ENCODE measurements at places on chromosomes 1 and 21.

DNA sequence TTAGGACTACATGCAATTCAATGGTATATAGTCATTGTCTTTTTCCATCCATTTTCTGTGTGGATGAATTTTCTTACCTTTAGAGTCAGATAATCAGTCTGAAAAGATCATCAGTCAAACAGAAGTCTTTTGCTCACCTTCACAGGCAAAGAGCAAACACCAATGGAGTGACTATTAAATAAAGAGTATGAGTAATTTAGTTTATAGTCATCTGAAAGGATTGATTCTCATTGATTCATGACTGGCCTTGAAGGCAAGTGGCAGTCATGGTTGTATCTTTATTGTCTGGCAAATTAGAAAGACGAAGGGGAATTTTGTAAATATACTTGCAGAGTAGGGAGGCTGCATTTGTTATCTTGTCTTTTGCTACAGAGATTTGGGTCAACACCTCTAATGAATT is 89.9 kb downstream of the EPB41 start:
- DNase-seq, result no peak

- DNase-seq, result no peak
These were observed 424.4 kb downstream of the NPHP4 start for GRCh38 chr1:5567839-5568238.

GRCh38 chr1:225253784-225254183 is 174.1 kb downstream of the LBR start:
- no peak for DNase-seq

- DNase-seq, result no peak
These were observed 44.0 kb downstream of the RNF187 start for GRCh38 chr1:228530951-228531731.

DNA sequence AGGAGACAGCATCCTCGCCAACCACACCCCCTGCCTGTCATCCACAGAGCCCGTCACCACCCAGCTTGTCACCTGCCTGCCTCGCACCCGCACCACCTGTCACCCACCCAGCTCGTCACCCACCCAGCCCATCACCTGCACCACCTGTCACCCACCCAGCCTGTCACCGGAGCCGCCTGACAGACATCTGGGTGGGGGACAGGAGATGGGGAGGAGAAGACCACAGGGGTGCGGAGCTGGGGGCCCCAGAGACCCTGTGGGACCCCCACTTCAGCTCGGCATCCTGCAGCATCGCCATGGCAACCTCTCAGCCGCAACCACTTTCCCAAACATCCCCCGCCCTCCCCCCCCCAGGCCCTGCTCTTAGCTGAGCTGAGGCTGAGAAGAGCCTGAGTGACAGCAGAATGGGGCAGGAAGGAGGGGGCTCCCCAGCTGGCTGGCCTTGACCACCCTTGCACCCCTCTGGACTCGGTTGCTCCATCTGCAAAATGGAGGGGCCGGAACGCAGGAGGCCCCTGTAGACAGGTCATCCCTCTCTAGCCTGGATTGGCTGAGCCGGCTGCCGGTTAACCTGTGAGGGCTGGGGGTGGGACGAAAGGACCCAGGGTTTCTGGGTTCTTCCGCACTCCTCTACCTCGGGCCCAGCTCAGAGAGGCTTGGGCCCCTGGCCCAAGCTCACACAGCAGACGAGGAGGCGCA is 11.6 kb downstream of the AHDC1 start:
- no peak for DNase-seq

DNA sequence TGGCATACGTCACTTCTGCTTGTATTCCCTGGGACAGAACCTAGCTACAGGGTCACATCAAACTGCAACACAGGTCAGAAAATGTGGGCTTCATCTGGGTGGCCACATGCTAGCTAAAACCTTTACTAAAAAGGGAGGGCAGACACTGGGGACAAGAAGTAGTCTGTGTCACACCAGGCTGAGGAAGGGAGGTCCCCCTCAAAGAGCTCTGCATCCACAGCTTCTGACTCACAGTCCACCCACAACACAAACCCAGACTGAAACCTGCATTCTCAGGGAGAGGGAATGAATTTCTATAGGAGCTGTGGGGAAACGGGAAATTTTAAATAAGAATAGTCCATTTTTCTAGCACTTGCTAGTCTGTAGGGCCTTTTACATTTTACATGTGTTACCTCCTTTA is 16.2 kb downstream of the OLIG2 start:
- no peak for DNase-seq

DNA sequence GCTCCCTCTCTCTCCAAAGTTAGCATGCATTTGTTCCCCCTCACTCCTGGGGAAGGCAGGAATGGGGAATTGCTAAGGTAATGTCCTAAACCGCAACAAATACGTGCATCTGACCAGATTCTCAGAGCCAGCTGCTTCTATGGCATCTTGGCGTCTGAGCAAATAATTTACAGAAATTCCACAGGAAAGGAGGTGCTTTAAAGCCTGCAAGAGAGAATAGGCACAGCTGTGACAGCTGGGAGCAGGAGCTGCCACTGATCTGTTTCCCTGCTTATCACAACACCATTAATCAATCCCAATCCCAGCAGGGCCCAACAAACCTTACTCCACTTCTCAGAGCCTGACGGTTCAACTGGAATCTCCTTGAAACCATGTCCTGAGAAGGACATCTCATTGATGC is 83.5 kb upstream of the ZNF281 start:
- no peak for DNase-seq

DNA sequence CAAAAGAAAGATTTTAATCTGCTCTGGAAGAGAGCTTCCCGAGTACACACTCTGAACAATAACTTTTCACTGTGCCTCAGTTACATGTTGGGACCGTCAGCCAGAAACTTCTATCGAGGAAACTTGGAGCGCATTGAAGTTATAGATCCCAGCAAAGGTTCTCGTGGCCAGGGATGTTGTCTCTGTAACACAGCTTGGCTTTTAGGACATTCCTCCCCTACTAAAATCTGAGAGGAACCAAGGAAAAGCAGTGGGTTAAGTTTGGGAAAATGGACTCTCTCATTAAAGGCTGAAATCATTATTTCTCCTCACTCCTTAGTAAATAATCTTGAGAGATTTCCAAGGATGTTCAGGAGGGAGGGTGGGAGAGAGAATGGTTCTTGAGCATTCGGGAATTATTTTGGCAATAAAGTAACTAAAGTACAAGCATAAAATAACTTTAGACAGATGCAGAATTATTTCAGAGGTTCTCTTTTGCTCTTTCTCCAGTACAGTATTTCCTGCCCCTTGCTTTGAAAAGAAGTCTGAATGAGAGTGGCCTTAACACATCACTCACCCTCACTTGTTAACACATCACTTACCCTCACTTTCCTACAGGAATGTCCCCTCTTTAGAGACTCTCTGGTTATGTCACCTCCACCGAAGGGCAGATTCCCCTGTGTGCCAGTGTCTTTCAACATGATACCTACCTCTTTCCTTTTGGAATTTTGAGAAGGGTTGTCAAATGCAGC is 1.8 kb upstream of the NFIA start:
- no peak for DNase-seq

DNA sequence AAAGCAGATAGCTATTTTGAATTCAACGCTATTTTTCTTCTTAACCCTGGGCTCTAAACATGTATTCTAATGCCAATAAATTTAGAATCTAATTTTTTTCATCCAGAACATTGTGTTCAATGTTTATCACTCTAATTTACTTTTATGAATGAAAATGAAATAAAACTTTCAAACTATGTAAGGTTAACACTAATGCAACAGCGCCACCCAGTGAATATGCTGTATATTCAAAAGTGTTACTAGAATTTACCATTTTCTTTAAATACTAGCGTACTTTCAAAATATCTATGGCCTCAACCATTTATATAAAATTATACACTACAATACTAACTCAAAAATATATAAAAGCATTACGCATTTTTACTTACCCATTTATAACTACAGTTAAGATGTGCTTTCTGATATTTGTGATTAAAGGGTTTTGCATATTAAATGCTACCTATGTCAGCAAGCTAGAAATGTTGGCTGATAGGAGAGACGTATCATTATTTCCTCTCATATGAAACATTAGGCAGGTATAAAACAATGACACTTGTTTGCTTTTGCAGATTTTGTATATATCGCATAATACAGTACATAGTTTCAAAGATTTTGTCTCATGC is 5.9 kb upstream of the NUF2 start:
- no peak for DNase-seq

DNA sequence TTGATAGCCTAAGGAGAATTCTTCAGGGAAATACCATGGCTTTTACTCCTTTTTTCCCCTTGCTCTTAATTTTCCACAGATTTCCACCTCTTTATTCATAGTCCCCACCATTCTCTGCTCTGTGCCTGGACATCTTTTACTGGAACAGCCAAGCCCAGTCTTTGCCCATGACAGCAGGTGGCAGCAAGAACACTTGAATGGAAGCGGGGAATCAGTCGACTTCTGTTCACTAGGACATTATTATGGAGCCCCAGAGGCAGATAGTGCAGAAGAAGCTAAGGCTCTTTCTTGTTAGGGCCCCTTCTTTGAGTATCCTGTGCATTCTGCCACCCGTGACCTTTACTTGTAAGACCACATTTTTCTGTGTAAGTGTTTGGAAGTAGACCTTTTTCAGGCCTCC is 6.3 kb downstream of the OR14I1 start:
- DNase-seq, result no peak

DNA sequence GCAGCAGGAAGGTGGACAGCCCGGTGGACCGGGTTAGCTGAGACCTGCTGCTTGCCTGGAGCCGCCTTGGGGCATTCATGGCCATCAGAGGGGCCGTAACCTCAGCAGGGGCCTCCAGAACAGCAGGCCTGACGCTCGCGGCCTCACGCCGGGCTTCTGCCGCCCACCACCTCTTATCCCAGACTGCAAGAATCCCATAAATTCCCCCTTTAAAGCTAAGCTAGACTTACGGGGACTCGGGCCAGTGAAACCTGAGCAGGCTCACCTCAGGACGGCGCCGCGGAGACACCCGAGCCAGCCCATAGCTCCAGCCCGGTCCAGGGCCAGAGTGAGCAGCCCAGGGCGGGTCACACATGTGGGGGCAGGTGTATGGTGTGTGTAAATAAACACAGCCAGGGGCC is 132.3 kb downstream of the GLIS1 start:
- DNase-seq, result no peak

- no peak for DNase-seq
These were observed 483 bp downstream of the PEAR1 start for GRCh38 chr1:156894001-156894400.

GRCh38 chr1:163824490-163824889 is 502.7 kb downstream of the NUF2 start:
- DNase-seq, result no peak

GRCh38 chr1:101435831-101436511 is 199.2 kb downstream of the S1PR1 start:
- no peak for DNase-seq

- DNase-seq, result no peak
These were observed 1.1 kb upstream of the TNFRSF18 start for GRCh38 chr1:1207571-1207892.

- no peak for DNase-seq
These were observed 9.4 kb downstream of the USP48 start for GRCh38 chr1:21773585-21773984.

GRCh38 chr1:188670837-188671236 is 1806.8 kb downstream of the BRINP3 start:
- DNase-seq, result no peak

DNA sequence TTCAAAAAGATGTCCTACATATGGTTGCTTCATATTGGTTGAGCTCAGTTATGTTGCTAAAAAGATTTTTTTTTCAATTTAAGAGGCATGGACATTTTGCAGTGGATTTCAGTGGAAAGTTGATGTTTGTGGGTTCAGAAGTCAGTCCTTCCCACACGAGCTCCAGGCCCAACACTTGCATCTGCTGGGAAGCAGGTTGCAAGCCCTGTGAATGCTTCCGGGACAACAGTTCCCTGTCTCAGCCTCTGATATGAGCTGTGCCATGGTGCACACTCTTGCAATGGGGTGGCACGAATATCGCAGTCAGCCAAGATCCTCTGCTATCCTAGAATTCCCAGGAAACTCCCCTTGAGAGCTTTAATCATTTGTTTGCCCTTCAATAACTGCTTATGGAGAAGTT is 30.3 kb upstream of the ABCG1 start:
- no peak for DNase-seq

- peak; percentile 38 for DNase-seq
These were observed 1.7 kb downstream of the BEST4 start for GRCh38 chr1:44786138-44786840.

- no peak for DNase-seq
These were observed 105.3 kb upstream of the DPT start for GRCh38 chr1:168834225-168834872.

GRCh38 chr1:25247829-25248754 is 838 bp upstream of the RSRP1 start:
- no peak for DNase-seq

DNA sequence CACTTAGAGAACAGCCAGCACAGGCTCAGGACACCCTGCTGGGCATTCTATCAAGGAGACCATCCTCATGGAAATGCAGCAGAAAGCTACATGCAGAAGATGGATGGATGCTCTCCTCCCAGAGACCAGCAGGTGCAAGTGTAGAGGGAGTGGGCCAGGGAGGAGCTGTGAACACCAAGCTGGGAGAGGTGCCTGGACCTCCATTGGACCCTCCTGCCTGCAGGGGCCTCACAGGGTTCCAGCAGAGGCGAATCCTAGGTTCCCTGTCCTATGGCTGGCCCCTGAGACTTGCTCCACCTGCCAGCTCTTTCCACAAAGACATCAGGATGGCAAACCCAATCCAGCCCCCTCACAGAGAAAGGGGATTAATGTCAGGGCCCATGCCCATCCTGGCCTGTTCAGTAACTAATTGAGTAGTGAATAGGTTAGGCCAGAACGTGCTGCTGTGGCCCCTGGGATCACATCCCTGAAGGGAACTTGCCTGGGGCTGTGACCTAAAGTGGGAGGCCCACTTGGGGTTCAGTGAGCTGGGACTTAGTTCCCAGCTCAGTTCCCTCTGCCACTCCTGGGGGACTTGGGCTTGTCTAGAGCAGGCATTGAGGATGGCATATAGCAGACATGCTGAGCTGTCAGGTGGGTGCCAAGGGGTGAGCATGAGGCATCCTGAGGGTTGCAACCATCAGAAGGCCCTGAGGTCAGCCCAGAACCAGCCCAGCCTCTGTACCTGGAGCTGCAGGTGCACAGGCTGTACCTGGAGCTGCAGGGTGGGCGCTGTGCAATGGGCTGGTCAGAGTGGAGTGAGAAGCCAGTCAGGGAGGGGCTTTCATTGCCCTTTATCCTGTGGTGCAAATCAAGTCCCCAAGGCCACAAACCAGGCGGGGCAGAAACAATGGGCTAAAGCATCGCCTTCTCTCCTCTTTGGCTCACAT is 22.9 kb upstream of the ZNF678 start:
- DNase-seq, result no peak

GRCh38 chr1:76871355-76871974 is 4.2 kb downstream of the ST6GALNAC5 start:
- no peak for DNase-seq
